ENCODE measurements at places on chromosomes 1 and 21. TPM values are rescaled to one million over a fixed set of nuclear protein-coding genes. Genes with fewer than 3 reads are reported as not detected.

CD48 gene
- 1.9 TPM for total RNA-seq

COL8A2 gene
- total RNA-seq = 3.8 TPM

LIPI gene
- total RNA-seq = not detected

DNAJC6 gene
- total RNA-seq = 15.4 TPM

TMPRSS2 gene
- not detected for total RNA-seq

CR1 gene
- 4.0 TPM for total RNA-seq

HDGF gene
- total RNA-seq = 156 TPM

CCDC185 gene
- not detected for total RNA-seq

SLC30A10 gene
- total RNA-seq = not detected

TNFRSF8 gene
- total RNA-seq = 2.2 TPM

MTMR11 gene
- total RNA-seq = 6.0 TPM

KCNJ15 gene
- total RNA-seq = 1.3 TPM

CACHD1 gene
- total RNA-seq = 3.5 TPM

CFHR1 gene
- not detected for total RNA-seq

MRPS6 gene
- total RNA-seq = 67.2 TPM

COL6A2 gene
- total RNA-seq = 350 TPM

CASP9 gene
- total RNA-seq = 9.8 TPM

TSNAX gene
- total RNA-seq = 27.8 TPM

PCAT6 gene
- 1.2 TPM for total RNA-seq

MIXL1 gene
- total RNA-seq = not detected

ZNF648 gene
- total RNA-seq = not detected

LCE1F gene
- not detected for total RNA-seq

TSPAN1 gene
- 1.8 TPM for total RNA-seq

OLIG1 gene
- total RNA-seq = 0.27 TPM

KCNT2 gene
- 3.8 TPM for total RNA-seq

C1orf167 gene
- 1.2 TPM for total RNA-seq

PIGR gene
- total RNA-seq = 0.16 TPM

PLEKHN1 gene
- total RNA-seq = 0.38 TPM

NGF gene
- 6.9 TPM for total RNA-seq

ARHGEF11 gene
- 27.0 TPM for total RNA-seq

All from left cardiac atrium (tissue), 4 donors.